Stimulated activated CD4-positive, alpha-beta T cell treated with anti-CD3 and anti-CD28 coated beads, Interleukin-12 subunit alpha, Interleukin-12 subunit beta, amount 100 ng/mL, for 24 hours (primary cell): ENCODE measurements at places on chromosomes 3 and 15.

DNA sequence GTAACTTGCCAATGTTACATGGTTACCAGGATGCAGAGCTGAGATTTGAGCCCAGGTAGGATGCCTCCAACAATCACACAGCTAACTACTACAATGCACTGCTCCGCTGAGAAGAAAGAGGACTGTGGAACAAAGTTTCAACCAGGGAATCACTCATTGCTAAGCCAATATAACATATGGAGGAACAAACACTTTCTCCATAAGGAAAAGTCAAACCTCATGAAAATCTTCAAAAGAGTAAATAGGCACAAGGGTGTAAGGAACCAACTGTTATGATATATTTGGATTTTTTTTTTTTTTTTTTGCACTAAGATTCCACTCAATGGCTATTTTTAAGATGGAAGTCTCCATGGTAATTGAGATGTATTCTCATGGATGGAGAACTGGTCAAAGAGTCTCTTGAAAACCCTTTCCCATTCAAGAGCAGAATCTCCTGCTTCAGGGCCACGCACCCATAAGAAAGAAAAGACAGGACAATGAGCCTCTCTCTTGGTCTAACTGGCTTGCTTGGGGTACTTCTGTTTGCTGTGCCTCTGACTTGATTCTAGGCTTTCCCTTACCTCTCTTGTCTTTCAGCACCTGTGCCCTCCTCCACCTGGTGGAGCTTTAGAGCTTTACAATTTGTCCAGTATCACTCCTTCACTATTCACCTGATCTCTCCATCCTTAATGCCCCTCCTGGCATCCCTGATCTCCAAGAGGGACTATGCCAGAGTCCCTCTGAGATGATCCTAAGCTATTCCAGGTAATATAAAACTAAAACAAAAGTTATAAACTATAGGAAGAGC, 252.8 kb downstream of the NTRK3 start:
- no peak for DNase-seq

DNA sequence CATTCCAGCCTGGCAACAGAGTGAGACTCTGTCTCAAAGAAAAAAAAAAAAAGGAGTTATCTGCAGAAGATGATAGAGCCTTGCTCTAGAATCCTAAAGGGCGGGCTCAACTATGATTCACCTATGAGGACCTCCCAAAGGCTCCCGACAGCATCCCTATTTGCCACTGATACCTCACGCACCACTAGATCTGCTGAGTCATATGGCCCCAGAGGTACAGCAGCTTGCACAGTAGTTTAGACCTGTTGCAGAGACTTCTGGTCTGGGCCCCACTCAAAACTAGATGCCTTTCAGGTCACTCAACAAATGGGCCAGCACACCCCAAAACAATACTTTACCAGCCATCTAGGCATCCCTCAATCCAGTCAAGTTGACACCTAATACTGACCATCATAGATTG, 38.1 kb upstream of the PTX3 start:
- DNase-seq, result no peak

DNA sequence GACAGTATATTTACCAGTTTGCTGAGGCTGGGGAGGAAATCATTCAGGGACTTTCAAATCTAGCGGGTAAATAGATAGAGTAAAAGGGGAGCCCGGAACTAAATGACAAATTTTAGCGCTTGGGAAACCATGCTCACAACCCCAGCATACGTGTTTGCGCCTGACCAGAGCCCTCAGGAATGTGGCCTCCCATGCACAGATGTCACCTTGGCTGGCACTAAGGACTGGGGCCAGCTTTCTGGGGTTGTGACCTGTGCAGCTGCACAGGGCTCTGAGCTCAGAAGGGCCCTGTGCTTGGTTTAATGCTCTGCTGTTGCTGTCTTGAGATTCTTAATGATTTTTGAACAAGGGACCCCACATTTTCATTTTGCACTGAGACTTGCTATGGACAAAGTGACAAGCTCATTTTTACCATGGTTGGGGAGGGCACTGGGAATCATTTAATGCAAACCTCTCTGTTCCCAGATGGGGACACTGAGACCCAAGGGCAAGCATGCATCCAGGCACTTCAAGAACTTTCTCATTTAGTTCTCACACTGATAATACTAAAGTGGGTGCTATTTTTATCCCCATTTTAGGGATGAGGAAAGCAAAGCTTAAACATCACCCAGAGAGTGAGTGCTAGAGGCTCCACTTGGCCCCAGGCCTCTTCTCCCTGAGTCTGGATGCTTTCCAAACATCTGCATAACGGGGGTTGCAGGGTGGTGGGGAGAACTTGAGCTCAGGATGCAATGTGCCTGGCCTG, 44.1 kb upstream of the FAM107A start:
- no peak for DNase-seq

- DNase-seq, result no peak
These were observed 4.8 kb upstream of the MECOM start for GRCh38 chr3:169668072-169668956.

DNA sequence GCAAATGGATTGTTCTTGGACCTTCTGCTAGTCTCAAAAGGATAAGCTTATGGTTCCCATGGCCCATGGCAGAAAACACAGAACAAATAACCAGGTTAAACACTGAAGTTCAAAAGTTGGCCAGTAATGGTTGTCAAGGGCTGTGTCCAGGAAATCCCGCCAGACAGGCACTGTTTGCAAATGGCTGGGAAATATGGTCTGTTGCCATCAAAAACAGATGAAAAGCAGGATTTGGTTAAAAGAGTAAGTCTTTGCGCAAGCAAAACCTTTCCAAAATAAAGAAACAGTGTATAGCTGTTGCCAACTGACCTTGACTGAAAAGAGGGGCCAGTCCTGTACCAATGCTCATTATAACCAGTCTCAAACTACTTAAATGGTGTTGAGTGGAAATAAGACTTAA, 58.6 kb downstream of the WWTR1 start:
- no peak for DNase-seq
